ENCODE measurements at places on chromosomes 13 and 19.

DNA sequence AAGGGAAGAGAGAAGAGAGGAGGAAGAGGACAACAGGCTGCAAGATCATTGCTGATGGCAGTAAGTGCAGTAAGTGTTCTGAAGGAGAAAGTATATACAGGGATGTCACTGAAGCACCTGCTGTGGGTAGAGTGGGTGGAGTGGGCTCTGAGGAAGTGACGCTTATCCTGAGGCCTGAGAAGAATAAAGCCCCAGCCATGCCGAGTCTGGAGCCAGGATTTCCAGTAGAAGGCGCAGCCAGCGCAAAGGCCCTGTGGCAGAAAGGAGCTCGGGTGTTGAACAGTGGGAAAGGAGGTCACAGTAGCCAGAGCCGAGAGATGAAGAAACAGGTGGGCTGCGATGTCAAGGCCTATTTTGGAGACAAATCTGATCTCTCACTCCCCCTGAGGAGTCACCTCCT lies 31.8 kb upstream of the ADGRE5 start:
- no peak for DNase-seq

- no peak for DNase-seq
Observed at GRCh38 chr13:104006625-104007075, 940.4 kb upstream of the SLC10A2 start.

- DNase-seq, result no peak
Observed at GRCh38 chr19:41871573-41872383, 5.3 kb upstream of the CD79A start.

DNA sequence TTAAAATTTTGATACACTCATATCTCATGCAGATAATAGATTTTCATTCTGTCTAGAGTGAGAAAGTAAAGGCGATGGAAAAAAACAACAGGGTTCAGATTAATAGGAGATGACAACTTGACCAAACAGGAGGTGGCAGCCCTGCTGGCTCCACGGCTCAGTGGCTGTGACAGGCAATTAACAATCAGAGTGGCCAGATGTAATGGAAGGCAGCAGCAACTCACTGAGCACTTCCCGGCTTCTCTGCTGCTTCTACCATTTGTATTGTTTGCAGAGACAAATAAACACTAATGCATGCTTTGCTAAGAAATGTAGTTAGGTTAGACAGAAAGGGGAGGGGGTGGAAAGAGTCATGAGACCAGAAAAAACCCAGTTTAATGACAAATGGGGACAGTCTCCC lies 473.0 kb upstream of the SLC10A2 start:
- DNase-seq, result no peak

DNA sequence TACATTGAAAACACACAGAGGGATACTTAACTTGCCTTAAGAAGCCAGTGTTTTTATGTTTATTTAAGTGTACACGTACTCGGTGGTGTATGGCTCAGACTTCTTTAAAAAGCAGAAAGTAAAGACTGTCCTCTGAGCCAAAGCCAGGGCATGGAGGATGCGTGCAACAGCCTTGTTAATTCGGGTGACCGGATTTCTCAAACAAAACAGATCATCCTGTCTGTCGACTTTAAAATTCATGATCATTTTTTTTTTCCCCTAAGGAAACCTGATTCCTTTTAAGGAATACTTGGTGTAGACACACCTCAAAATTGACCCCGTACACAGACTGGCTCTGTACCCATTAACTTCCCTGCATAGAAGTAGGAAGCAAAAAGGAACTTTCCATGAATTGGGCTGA lies 124.7 kb upstream of the RNF113B start:
- no peak for DNase-seq

GRCh38 chr19:53707278-53707677 lies 75.5 kb downstream of the DPRX start:
- DNase-seq, result no peak

All from HuH-7 (cell line).